Coronary artery (tissue), 2 donors: ENCODE measurements at places on chromosomes 12 and 14.

DNA sequence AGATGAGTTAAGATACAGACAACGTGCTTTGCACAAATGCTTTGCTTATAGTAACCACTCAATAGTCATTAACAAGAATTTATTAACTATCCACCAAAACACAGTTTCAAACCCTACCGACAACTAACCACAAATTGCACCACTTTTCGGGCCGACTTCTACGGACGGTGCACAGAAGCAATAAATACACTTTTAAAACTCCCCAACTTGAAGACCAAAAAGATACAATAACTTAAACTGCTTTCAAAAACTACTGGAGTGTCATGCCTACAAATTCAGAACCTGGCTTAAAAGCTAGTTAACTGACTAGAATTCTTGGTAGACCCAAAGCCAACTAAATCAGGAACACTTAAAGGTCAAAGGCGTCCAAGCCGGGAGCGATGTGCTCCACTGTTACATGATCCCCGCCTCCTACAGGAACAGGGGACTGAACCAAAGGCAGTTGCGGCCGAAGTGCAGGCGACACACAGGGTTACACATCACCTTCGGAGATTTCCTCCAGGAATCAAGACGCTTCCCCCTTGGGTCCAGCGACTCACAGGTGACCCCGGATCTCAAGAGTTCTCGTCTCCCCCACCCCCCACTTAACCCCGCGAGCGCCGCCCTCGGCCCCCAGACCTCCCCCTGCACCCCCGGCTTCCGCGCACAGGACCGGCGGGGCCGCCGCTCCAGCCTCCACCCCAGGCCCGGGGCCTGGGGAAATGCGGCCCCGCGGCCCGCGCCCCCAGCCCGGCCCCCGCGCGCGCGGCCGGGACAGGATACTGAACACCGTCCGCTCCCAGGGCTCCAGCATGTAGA, 507 bp downstream of the SPTSSA start:
- peak; percentile 78 for DNase-seq

- no peak for DNase-seq
These were observed 80.0 kb upstream of the RPH3A start for GRCh38 chr12:112711507-112711906.

DNA sequence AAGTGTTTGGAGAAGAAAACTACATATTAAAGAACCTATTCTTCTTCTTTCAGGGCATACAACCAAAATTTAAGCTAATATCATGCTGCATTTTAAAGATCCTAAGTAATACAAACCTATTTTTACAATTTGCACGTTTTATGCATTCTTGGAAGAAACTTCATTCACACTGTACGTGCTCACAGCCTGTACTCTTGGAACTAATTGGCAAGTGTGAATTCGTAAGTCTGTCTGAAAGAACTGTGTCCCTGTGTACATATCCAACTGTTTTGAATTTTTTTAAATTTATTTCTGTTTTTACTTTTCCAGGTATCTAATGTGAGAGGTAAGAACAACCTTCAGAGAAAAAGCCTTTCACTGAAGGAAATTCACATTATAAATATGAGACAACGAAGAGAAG, 347.0 kb downstream of the MDGA2 start:
- DNase-seq: no peak

DNA sequence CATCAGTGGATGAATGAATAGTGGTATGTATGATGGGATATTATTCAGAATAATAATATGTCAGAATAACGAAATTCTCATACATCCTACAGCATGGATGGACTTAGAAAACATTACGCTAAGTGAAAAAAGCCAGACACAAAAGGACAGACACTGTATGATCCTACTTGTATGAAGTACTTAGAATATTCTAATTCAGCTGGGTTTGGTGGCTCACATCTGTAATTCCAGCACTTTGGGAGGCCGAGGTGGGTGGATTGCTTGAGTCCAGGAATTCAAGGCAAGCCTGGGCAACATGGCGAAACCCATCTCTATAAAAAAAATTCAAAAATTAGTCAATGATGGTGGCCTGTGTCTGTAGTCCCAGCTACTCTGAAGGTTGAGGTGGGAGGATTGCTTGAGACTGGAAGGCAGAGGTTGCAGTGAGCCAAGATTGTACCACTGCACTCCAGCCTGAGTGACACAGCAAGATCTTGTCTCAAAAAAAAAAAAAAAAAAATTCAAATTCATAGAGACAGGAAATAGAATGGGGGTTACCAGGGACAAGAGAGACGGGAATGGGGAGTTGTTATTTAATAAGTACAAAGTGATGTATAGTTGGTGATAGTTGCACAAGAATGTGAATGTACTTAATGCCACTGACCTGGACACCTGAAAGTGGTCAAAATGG, 132.3 kb downstream of the CHST11 start:
- DNase-seq: no peak

DNA sequence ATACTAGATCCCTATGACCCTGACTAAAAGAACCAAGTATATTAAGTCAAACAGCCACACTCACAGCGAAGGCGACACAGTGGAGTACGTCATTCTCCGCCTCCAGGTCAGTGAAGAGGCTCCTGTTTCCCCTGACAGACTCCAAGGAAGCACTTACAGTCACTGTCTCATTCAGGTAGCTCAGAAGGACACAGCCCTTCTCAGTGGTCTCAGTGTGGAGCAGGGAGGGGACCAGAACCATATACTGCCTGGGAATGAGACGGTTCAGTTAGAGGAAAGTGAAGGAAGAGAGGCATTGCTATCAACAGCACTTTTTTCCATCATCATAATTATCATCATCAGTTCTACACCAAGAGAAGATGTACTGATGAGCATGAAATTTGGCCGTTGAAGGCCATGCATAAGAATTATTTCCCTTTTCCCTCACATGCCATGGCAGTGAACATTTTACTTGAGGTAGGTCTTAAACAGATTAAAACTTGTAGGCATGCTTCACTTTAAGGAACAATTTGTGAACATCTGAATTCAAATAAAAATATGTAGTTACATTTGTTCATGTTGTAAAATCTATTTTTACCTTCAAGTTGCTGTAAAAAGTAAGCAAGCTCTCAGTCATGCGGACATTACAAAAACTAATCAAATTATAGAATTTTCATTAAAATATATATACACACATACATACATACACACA, 2.3 kb downstream of the A2M start:
- DNase-seq: no peak

GRCh38 chr12:88036353-88036965, 7.3 kb upstream of the C12orf50 start:
- no peak for DNase-seq

DNA sequence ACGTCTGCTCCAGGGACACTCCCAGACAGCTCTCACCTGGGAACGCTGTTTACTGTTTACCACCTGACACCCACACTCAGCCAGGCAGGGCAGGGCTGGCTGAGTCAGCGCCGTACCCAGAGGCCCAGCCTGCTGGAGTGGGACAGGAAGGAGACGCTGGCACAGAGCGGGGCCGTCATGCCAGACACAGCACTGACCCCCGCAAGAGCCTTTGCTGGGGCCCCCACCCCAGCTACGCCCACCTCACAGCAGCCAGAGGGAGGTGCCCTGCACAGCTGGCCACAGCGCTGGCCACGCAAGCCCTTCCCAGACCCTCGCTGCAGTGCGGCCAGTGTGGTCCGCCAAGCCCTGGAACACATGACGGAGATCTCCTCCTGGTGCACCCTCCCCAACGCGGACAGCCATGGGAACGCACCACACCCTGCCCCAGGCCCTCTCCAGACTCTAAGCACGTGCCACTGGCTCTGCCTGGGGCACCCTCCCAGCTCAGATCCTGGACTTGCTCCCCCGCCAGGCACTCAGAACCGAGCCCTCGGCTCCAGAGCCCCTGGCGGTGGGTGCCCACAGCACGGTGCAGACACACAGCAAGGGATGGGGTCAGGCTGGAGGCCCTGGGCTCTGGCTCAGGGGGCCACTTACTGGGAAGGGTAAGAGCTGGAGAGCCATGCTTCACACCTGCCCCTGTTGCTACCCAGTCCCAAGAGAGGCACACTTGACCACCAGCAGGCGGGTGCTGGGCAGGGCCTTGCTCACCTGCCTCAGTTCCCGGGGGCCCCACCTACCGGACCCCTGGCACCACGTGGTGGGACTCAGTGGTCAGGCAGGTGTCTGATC, 5.7 kb downstream of the AHNAK2 start:
- DNase-seq: no peak

DNA sequence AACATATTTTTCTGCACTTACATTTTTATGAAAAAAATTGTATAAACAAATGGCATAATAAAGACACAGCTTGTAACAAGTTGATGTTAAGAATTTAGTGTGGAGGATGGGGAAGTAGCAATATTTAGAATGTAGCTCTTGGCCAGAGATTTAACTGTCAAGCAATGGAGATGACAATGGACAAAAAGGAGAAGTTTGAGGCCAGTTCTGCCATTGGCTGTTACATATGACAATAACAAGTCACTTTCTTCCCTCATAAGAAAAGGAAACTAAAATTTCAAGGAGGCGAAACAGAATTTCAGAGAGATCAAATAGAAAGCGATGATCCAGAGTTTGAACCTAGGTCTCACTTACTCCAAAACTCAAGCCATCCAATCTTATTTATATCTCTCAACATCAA, 122.8 kb upstream of the CCDC175 start:
- DNase-seq: no peak

- DNase-seq: no peak
These were observed 14.7 kb upstream of the VRK1 start for GRCh38 chr14:96782436-96782835.

DNA sequence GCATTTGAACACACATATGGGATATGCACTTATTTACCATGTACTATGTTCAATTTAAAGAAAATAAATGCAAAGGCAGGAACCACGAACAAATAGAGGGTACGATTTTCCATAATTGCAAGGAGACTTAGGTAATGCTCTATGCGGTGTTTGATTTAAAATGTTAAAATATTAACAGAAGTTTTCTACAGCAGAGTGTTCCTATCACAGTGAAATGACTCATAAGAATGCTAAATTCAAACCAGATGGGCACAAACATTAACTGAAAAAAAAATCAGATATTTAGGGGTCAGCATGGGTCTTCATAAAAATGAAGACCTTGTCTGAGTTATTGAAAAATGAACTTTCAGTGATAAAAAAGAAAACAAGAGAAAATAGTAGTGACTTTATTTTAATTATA, 65.4 kb downstream of the LLPH start:
- no peak for DNase-seq

GRCh38 chr12:68119250-68119649, 40.3 kb downstream of the IFNG start:
- no peak for DNase-seq

- DNase-seq: no peak
These were observed 5.8 kb upstream of the BEGAIN start for GRCh38 chr14:100592972-100593371.

DNA sequence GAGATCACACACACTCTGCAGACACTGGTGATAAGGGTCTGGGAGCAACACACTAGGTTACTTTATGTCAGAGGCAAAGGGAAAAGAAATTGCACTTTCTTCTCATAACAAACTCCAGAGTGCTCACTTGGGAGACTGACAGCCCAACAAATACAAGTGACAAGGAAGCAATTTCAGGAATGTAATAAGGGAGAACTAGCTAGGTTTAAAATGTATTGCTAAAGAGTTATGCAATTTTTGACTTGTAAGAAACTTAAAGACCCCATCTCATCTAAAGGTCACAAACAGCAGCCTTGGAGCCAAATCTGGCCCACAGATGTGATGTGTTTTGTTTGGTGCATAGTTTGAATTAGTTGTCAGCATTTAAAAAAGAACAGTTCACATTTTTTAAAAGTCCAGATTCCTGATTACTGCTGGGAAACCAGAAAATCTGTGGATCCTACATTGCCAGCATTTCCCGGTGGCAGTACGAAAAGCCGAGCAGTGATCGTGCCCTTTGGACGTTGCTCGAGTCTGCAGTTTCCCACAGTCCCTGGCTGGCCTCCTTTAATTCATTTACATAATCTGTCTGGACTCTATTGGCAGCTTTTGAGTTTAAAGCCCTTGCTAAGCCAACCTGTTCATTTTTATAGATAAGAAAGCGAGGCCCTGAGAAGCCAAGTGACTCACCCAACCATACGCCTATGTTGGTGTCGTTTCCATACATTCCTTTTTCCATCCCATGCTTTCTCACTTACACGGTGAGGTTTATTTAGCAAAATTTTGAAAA, 42.0 kb upstream of the ETV6 start:
- no peak for DNase-seq

GRCh38 chr12:13197032-13197431, 506 bp downstream of the EMP1 start:
- DNase-seq: no peak
